HCEC 1CT (cell line): ENCODE measurements at places on chromosomes 2 and 18.

- DNase-seq, result peak; percentile 16
Measured at GRCh38 chr18:28075501-28075900, 101.4 kb downstream of the CDH2 start.

DNA sequence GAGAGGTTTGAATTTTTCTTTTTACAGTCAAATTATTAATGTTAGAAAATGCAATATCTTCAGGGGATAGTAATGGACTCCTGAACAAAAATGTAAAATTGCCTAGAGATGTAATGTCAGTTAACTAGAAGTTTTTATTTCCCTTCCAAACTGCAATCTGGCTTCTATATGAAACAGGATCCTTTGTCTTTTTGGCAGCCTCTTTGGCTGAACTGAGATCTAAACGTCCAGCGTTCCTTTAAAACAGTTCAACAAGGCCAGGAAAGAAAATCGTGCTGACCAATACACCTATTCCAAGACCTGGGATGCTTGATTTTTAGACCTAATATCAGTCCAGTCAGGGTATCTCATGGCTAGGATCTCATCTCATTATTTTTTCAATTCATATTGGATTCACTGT is 245.5 kb downstream of the FIGN start:
- DNase-seq, result no peak

DNA sequence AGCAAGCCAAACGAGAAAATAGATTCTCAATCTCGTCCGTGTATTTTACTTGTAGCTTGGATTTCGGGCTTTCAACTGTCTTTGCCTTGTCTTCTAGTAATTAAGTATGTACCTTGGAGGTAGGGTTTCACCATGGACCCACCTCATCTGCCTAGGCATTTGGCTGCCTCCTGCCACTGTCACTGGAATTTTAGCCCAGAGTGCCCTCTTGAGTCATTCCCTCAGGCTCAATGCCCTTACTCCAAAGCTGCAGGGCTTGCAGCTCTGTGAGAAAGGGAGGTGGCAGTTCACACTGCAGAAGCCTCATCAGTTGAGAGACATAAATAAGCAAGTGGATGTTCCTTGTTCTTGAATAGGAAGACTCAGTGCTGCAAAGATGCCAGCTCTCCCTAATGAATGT is 89.6 kb downstream of the VSNL1 start:
- no peak for DNase-seq

GRCh38 chr2:81894451-81894990 is 1590.0 kb upstream of the LRRTM1 start:
- no peak for DNase-seq

DNA sequence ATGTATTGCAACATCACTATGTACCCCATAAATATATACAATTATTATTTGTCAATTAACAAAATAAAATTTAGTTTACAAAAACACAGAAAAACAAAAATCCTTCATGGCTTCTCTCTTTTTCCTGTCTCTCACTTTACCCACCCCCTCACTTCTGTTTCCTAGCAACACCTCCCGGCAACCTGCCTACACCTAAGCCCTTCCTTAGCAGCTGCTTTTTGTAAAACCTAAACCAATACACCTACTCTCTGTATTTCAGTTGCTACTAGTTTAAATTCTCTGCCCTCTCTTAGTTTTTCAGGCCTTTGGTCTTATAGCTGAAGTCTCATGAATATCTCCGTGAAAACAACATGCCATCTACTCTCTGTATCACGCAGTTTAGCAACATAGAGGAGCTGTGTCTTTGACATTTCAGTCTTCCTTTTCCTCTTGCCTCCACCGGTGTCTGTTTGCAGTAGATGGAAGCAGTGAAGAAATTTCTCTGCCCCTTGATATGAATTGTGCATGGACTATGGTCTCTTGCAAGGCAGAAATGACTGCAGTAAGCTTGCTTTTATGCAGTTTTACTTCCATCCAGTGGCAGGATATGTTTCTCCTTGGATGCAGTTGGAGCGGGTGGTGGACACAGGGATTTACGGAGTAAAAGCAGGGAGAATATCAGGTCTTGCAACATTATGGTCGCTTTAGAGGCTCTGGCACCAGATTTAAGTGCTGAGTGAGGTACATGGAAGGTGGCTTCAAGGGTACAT is 42.0 kb upstream of the ZDBF2 start:
- no peak for DNase-seq

DNA sequence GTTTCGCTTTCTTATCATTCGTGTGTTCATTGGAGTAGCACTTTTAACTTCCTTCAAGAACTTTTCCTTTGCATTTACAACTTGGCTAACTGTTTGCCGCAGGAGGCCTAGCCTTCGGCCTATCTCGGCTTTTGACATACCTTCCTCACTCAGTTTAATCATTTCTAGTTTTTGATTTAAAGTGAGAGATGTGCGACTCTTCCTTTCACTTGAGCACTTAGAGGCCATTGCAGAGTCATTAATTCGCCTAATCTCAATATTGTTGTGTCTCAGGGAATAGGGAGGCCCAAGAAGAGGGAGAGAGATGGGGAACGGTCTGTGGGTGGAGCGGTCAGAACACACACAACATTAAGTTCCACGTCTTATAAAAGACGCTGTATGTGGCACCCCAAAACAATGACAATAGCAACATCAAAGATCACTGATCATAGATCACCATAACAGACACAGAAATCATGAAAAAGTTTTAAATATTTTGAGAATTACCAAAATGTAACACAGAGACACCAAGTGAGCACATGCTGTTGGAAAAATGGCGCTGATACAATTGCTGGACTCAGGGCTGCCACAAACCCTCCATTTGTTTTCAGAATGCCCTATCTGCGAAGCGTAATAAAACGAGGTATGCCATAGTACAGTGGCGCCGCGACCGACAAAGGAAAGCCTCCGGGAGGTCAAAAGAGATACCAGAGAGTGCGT is 553 bp downstream of the TIGD1 start:
- DNase-seq, result peak; percentile 7

GRCh38 chr2:133588144-133588543 is 19.9 kb upstream of the NCKAP5 start:
- DNase-seq, result no peak

GRCh38 chr2:64819361-64819760 is 165.6 kb upstream of the SERTAD2 start:
- no peak for DNase-seq

- DNase-seq, result no peak
Measured at GRCh38 chr18:76432970-76433767, 61.9 kb downstream of the ZNF516 start.

- DNase-seq, result no peak
Measured at GRCh38 chr2:68362749-68363148, 2.3 kb upstream of the PLEK start.

DNA sequence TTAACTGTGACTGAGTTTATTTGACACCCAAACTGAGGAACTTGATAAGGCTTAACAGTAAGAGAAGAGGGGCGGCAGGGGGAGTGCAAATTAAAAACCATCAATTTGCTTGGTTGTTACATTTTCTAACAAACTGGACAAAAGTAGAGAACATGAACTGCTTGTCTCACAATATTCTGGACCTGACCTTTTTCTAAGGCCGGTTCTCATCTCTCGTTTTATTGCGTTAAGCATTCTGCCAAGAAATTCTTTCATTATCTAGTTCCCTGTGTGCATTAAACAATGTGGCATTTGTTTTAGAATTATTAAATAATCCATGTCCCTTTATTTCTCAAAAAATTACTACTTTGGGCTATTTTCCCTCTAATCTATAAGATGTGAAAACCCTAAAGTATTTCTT is 565.2 kb upstream of the PKDCC start:
- no peak for DNase-seq

- DNase-seq, result peak; percentile 80
Measured at GRCh38 chr18:74609535-74609934, 11.9 kb downstream of the ZNF407 start.
